ENCODE measurements at places on chromosomes 11 and 22.

DNA sequence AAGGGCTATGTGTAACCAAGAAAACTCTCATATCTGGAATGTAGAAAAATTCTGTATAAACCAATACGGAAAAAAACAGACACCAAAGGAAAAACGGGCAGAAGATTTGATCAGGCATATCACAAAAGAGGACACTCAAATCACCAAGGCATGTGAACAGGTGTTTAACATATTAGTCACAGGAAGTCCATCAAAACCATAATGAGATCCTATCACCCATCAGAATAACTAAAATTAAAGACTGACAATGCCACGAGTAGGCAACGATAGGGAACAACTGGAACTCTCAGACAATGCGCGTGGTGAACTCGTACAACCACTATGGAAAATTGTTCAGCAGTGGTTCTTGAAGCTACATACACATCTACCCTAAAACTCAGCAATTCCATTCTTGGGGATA, 94.5 kb downstream of the MICAL3 start:
- DNase-seq = no peak

- DNase-seq = no peak
These were observed 25.4 kb downstream of the APIP start for GRCh38 chr11:34890812-34891211.

GRCh38 chr11:3929649-3930048, 74.2 kb downstream of the STIM1 start:
- DNase-seq = no peak

DNA sequence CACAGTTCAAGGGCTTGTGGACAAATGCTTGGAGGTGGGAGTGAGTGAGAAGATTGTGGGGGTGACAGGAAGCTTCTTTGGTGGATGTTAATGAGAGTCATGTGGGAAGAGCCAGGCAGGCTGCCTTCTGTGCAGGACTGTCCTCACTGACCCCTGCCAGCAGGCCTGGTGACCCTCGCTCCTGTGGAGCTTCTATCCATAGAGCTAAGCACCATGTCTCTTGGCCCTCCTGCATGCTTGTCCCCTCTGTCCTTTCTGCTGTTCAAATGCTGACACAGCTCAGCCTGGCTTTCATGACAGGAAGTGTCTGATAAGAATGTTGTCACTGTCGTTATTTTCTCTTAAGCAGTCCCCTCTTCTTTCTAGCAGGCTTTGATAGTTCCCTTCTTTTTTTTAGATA, 37.6 kb downstream of the NAT10 start:
- DNase-seq = no peak

DNA sequence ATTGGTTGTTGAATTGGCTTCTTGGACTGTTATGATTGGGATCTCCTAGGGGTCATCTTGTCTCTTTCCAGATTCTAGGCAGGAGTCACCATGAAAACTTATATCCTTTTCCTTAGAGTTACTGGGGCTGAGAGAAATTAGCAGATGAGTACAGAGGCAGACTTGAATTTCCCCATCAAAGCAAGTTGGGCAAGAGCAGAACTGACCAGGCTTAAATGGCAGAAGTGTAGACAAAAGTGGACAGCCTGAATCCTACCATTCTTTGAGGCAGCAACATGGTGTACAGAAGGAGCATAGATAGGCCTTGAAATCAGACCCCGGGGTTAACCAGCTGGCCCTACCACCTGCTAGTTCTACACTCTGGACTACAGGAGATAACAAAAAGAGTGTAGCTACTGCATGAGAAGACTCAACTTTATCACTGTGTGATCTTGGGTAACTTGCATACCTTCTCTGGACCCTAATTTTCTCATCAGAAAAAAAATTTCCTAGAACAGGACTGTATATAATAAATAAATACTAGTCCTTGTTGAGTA, 427.4 kb upstream of the CADM1 start:
- no peak for DNase-seq

DNA sequence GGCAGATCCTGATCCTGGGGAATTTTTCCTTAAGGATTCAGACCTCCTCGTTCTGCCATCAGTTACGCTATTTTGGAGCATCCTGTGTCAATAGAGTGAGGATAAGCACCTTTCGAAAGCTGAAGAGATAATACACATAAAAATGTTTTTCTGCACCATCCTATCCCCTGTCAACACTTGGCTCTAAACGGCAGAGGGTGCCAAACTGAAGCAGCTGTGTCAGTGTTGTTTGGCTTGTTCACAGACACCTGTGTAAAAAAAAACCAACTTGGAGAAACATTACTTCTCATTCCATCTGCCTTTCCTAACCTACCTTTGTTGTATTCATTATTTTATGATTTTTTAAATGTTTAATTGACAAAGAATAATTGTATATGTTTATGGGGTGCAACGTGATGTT, 417.0 kb upstream of the DDI1 start:
- no peak for DNase-seq

GRCh38 chr11:117839380-117839881, 14.9 kb upstream of the FXYD2 start:
- no peak for DNase-seq

DNA sequence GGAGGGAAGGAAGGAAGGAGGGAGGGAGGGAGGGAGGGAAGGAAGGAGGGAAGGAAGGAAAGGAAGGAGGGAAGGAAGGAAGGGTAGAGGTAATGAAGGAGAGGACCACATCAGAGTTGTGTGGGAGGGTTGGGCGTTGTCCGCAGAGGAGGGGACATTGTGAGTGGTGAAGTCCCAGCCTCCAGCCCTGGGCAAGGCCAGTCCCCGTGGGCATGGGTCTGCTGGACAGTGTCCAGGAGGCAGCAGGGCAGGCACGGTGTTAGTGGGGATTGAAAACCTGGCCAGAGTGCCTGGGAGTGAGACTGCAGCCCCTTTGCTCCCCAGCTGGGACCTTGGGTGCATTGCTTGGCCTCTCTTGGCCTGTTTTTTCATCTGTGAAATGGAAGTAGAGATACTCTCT, 1462.3 kb downstream of the BRD1 start:
- no peak for DNase-seq

GRCh38 chr11:114162719-114163123, 103.2 kb downstream of the ZBTB16 start:
- no peak for DNase-seq

DNA sequence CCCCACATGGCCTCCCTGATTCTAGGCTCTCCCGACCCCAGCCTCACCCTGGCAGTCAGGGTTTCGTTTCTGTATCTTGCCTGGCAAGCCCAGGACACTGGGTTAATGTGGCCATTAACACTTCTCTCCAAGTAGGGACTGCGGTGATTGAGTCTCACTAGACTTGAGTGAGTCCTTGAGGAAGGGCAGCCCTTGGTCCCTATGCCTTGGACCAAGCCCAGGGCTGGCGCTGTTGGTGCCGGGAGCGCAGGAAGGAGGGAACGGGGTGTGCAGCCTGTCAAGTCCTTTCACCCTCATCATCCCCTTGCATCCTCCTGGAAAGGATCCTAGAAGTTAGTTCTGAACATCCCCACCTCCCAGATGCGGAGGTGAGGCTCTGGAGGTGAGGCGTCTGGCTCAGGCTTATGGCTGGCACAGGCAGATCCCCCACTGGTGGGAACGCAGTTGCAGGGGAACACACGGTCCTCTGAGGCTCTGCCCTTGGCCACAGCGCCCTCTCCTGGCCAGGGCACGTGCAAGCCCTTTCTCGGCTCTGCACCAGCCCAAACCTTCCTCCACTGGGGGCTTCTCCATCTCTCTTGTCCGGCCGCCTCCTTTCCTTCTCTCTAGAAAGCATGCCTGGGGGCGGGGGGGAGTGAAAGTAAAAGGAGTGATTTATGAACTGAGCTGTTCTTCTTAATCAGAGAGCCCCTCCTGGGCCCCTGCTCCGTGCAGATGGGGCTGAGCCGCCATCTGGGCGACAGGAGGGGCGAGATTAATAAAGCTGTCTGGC, 56.7 kb downstream of the TP53I11 start:
- DNase-seq = peak; percentile 79

- DNase-seq = no peak
These were observed 810.7 kb downstream of the BRD1 start for GRCh38 chr22:49016909-49017481.

DNA sequence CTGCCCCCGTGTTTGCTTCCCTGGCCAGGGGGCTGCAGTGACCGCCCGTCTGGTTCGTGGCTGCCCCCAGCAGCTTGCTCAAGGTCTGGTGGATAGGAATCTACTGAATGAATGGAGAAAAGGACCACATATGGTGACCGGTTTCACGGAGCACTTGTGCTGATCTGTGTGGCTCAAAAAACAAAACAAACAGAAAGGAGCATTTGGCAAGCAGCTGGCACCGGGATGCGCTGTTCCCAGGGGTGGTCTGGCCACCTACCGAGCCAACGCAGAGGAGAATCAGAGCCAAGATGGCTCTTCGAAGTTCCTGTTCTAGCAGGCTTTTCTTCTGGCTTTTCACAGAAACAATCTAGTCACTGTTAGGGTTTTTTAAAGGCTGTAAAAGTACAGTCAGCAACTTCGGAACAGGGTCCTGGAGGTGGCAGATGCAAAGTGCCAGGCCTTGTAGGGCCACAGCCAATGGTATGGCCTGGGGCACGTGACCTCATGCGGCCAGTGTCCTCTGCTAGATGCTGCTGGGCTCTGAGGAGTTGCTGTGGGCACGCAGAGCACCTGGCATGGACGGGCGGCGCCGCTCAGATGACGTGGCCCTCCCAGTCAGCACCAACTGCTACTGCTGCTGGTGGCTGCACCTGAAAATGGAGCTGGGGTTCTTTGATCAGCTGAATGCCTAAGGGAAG, 27.3 kb upstream of the PACSIN2 start:
- no peak for DNase-seq

GRCh38 chr11:69113226-69113625, 42.5 kb upstream of the SMIM38 start:
- no peak for DNase-seq

DNA sequence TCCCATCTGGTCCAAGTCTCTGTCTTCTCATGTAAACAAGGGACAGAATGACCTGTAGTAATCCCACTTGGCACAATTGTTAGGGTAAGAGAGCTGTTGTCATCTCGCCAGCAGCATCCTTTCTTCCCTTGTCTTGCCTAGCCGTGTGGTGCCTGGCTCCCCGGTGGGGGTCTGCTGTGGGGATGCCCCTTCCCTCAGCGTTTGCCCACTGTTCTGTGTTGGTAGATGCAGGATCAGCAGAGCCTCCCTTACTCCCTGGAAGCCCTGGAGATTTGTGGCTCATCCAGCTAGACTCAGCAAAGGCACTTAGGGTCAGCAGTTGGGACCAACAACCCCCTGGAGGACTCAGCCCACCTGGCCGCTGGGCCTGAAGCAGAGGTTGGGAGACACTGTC, 13.0 kb downstream of the ACO2 start:
- DNase-seq = no peak

DNA sequence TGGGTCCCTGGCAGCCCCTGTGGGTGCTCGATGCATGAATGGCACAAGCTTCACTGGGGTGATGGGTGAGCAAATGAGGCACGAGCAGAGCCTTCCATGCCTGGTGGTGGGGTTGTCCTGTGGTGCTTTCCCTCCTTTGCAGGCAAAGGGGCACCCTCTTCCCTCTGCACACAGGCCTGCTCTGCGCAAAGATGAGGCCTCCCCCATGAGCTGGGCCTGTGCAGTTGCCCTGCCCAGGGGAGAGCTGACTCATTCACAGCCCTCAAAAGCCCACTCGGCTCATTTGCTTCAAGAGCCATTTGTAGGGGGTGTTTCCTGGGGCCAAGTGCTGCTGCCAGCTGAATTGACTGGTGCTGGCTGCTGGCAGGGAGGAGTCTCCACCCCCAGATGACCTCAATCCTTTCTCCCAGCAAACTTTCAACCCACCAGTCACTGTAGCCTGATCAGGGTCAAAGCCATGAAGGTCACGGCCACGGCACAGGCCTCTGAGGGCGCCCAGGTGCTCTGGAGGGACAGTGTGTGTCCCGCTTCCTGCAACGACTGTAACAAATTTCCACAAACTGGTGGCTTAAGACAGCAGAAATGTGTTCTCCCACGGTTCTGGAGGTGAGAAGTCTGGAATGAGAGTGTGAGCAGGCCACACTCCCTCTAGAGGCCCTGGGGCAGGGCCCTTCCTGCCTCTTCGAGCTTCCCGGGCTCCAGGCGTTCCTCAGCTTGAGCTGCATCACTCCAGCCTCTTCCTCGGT, 48.8 kb upstream of the ANO1 start:
- no peak for DNase-seq

- no peak for DNase-seq
These were observed 421.4 kb upstream of the CADM1 start for GRCh38 chr11:115925568-115926090.

DNA sequence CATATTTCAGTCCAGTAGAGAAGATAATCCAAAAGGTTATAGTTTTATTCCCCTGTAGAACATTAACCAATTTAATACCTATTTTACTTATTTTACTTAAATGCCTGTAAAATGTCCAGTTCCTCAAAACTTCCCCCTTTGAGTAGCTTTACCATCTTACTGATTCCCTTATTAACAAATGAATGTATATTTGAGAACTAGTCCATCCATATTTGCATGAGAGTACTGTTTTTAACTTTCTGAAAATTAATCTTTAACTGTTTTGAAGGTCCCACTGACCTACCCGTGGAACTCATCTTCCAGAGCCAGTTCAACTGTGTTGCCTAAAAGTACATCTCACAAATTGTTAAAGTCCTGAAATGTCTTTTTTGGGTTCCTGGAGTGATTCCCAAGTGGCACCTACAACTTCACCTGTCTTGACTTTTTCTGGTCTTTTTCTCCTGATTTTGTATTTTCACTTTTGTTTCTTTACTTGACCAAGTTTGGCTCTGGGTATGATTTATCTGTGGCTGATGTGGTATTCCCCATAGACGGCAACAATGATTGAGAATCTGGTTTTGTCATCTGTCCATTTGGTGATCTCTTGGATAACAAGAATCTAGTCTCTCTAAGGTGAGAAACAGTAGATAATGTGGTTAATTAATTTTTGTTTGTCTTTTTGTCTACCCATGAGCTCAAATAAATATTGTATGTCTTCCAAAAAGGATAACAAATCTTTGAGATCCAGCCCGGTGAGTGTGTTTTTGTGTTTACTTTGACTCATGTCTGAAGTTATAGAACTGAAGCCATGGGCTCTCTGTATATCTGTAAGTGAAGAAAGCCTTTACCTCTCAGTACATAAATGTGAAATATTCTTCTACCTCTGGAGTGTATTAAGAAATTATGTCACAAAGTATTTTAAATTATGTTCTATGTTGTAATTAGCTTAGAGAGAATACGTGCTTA, 174.2 kb downstream of the ETS1 start:
- DNase-seq = no peak

DNA sequence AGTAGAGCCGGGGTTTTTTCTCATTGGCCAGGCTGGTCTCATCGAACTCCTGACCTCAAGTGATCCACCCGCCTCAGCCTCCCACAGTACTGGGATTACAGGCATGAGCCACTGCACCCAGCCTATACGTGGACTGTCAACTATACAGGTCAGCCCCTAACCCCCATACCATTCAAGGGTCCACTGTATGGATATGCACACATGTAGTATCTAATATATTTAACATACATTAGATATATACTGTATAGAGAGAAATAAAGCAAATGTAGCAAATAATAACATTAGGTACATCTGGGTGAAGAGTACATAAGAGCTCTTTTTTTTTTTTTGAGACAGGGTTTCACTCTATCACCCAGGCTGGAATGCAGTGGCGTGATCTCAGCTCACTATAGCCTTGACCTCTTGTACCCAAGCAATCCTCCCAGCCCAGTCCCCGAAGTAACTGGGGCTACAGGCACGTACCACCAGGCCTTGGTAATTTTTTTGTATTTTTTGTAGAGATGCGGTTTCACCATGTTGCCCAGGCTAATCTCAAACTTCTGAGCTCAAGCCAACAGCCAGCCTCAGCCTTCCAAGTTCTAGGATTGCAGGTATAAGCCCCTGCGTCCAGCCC, 1.5 kb upstream of the ATP5MGL start:
- no peak for DNase-seq
